Activated T-helper 2 cell treated with anti-CD3 and anti-CD28 coated beads, Interferon-gamma antibody, Interleukin-2, Interleukin-4, amounts not matched to agents 10 μg/mL and 5 μg/mL and 100 μg/mL, durations not matched to agents 14 hours and 24 hours and 36 hours (primary cell): ENCODE measurements at places on chromosomes 3 and 15.

- no peak for DNase-seq
- H3K4me3 ChIP-seq, result no peak overlapping the region
- H3K27me3 ChIP-seq, result no peaks in the 10 kb centered on the region
These were observed 8.0 kb upstream of the ANKRD28 start for GRCh38 chr3:15805756-15806266.

- H3K27ac ChIP-seq, result no peak overlapping the region
- no peak overlapping the region for H3K4me3 ChIP-seq
- peaks cover 11% of the 10 kb centered on the region for H3K27me3 ChIP-seq
- no peaks in the 10 kb centered on the region for H3K36me3 ChIP-seq
These were observed 427.6 kb upstream of the TPRG1 start for GRCh38 chr3:188744166-188744565.

GRCh38 chr3:134236505-134237170 is 14.0 kb downstream of the RYK start:
- H3K27ac ChIP-seq, result no peak overlapping the region
- H3K27me3 ChIP-seq, result peaks cover 9% of the 10 kb centered on the region
- no peaks in the 10 kb centered on the region for H3K36me3 ChIP-seq
- peaks cover 46% of the 10 kb centered on the region for H3K4me1 ChIP-seq

DNA sequence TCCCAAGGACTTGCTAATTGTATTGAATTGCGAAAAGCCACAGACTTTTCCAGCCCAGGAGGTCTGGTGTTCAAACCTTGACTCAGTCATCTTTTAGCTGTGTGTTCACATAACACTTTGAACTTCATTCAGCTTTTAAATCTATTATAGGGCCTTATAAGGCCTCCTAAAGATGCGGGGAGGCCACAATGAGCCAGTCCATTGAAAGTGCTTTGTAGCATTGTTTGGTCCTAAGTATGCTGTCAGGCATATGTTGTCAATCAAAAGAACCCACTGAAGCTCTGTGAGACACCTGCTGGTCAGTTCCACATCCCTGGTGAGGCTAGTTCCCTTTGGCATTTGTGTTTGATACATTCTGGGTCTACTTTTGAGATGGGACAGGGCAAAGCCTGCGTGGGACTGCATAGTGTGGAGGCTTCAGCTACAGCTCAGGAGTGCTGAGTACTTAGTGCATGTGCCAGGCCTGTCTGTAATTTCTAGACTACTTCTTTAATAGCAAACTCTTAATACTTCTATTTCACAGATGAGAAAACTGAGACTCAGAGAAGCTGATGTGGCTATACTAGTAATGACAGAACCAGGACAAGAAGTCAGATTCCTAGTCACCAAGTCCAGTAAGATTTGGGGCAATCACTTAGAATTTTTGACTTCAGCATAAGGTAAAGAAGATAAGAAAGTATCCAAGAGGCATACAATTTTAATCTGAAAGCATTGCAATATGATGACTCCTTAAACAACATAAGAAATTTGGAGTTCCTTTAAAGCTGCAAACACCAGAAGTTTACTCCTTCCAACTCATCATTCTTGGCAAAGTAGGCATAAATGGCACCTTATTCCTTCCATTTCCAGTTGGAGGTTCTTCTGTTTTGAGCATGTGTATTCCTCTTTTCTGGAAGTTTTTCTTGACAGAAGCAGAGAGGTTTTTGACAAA is 213.0 kb downstream of the PDCD6IP start:
- H3K36me3 ChIP-seq, result no peaks in the 10 kb centered on the region
- H3K27ac ChIP-seq, result no peak overlapping the region
- H3K27me3 ChIP-seq, result peaks cover 6% of the 10 kb centered on the region
- no peak for DNase-seq
- H3K4me3 ChIP-seq, result no peak overlapping the region

DNA sequence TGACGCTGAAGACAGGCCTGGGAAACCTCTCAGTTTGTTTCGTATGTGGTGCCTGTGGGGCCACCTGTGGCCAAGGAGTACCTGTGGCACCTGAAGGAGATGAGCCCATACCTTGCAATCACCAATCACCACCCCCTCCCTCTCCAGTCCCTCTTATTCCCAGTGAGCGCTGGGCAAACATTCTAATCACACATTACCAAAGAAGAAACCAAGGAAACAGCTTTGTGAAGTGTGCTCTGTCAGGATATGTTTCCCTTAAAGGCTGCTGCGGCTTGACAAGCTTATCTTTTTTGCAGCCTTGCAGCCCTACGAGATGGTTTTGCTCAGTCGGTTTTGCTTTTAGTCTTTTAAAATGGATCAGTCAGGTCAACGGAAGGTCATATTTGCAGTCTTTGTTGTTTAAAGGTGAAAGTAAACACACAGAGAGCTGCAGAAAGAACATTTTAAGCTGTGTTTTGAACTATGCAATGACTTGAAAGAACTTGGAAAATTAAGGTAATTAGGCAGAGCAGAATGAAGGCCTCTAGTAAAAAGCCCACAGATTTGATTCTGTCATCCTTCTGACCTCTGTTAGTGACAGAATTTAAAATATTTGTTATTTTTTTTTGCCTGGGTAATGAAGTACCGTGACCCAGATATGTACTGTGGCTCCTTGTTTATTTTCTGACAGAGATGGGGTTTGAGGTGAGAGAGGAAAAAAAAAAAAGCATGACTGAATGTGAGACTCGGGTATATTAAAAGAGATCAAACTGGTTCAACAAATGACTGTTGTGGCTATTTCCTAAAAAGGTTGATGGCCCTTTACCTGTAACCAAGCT is 461.4 kb downstream of the NSUN3 start:
- H3K27ac ChIP-seq, result no peak overlapping the region
- no peaks in the 10 kb centered on the region for H3K36me3 ChIP-seq
- H3K4me1 ChIP-seq, result no peaks in the 10 kb centered on the region
- H3K27me3 ChIP-seq, result no peaks in the 10 kb centered on the region

DNA sequence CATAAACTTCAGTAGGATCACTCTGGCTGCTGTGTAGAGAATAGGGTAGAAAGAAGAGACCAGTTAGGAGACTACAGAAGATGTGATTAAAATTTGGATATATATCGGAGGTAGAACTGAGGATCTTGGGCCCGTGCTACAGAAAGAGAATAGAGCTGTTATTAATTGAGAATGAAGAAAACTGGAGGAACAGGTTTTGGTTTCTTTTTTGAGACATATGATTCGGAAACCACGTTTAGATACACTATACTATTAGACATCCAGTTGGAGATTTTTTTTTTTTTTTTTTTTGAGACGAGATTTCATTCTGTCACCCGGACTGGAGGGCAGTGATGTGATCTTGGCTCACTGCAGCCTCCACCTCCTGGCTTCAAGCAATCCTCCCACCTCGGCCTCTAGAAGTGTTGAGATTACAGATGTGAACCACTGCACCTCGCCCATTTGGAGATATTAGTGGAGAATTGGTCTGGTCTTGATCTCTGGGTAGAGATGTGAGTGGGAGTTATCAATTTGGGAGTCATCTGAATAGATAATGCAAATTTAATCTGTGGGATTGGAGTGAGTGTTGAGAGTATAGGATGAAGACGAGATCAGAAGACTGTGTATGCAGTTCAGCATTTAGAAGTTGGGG is 50.9 kb downstream of the TCF12 start:
- H3K27ac ChIP-seq, result no peak overlapping the region
- no peaks in the 10 kb centered on the region for H3K27me3 ChIP-seq
- peaks cover 26% of the 10 kb centered on the region for H3K4me1 ChIP-seq
- H3K4me3 ChIP-seq, result no peak overlapping the region

GRCh38 chr3:42014458-42014920 is 52.6 kb upstream of the ULK4 start:
- H3K4me3 ChIP-seq, result peak overlapping the region; percentile 88
- H3K27ac ChIP-seq, result peak overlapping the region; percentile 85
- peaks cover 28% of the 10 kb centered on the region for H3K36me3 ChIP-seq
- H3K4me1 ChIP-seq, result peaks cover 43% of the 10 kb centered on the region
- no peaks in the 10 kb centered on the region for H3K27me3 ChIP-seq

DNA sequence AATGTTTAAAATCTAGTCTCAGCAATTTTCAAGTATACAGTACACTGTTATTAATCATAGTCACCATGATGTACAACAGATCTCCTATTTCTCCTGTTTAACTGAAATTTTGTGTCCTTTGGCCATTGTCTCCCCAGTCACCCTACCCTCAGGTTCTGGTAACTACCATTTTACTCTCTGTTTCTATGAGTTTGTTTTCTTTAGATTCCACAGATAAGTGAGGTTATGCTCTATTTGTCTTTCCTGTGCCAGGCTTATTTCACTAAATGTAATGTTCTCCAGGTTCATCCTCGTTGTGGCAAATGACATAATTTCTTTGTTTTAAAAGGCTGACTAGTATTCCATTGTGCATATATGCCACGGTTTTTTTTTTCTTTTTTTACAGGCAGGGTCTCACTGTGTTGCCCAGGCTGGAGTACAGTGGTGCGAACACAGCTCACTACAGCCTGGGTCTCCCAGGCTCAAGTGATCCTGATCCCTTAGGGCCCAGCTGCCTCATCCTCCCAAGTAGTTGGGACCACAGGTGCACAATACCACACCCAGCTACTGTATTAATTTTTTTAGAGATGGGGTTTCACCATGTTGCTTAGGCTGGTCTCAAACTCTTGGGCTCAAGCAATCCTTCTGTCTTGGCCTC is 50.0 kb downstream of the RAB7A start:
- no peak overlapping the region for H3K4me3 ChIP-seq
- no peaks in the 10 kb centered on the region for H3K27me3 ChIP-seq
- peaks cover 62% of the 10 kb centered on the region for H3K4me1 ChIP-seq
- H3K36me3 ChIP-seq, result peaks cover 38% of the 10 kb centered on the region
- peak overlapping the region; percentile 67 for H3K27ac ChIP-seq
- DNase-seq, result no peak

DNA sequence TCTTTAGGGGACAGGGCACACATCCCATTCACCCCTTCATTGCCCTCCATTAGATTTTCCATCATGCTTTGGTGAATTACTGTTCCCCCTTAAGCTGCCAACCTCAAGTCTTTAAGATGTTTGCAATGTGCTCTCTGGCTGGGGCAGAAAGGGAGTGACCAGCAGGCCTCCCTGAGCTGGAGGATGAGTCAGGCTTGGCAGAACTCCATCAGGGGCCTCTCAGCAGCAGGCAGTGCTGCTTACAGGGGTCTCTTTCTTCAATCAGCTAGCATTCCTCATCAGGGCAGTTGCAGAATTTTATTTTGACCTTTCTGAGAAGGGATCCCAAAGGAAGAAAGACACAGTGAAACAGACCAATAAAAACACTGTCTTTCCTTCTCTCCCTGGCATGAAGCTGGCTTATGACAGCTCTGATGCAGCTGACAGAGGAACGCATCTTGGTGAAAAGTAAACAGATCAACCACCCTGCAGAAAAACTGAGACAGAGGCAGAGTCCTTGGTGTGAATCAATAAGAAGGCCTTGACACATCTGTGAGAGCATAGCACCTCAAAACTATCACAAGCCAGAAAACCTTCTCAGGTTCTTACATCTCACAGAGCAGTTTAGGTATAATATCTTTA is 88.7 kb upstream of the MRPL3 start:
- H3K4me3 ChIP-seq, result no peak overlapping the region
- peaks cover 11% of the 10 kb centered on the region for H3K27me3 ChIP-seq
- no peak for DNase-seq
- no peak overlapping the region for H3K27ac ChIP-seq

DNA sequence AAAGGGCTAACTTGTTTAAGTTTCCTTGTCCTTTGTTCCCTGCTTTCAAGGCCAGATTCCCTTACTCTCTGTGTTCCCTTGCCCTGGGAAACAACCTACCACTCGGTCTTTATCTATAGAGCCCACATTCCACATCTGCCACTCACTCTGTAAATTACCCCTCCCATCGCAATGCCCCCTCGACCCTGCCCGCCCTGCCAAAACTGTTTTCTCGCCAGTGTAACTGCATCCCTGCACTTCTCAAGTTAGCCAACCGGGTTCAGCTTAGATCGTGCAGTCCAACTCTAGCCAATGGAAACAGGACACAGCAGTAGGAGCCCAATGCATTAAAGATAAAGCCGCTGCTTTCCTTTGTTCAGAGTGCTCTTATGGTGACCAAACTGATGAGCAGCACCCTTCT is 263.6 kb downstream of the TBL1XR1 start:
- no peaks in the 10 kb centered on the region for H3K4me1 ChIP-seq
- no peak overlapping the region for H3K27ac ChIP-seq
- H3K36me3 ChIP-seq, result no peaks in the 10 kb centered on the region
- H3K4me3 ChIP-seq, result no peak overlapping the region
- H3K27me3 ChIP-seq, result peaks cover 18% of the 10 kb centered on the region
- DNase-seq, result no peak

DNA sequence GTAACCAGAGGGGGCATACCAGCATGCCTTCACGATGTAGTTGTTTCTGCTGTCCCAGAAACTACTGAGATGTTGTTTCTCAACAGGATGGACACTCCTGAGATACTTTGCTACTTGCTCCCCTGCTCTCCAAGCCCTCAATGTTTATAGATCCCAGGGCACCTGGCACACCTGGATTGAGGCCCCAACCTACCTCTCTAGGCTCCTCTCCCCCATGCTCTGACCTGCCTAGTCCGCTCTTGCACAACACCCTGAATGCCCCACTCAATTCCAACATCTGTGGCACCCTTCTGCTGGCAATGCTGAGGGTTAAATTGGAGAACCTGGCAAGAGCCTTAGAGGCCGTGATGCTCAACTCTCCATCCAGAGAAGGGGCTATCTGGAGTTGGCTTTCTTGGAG is 42.5 kb upstream of the ANKRD34C start:
- no peak overlapping the region for H3K4me3 ChIP-seq
- DNase-seq, result no peak
- no peaks in the 10 kb centered on the region for H3K4me1 ChIP-seq
- no peaks in the 10 kb centered on the region for H3K36me3 ChIP-seq
